ENCODE measurements at places on chromosomes 1 and 21.

DNA sequence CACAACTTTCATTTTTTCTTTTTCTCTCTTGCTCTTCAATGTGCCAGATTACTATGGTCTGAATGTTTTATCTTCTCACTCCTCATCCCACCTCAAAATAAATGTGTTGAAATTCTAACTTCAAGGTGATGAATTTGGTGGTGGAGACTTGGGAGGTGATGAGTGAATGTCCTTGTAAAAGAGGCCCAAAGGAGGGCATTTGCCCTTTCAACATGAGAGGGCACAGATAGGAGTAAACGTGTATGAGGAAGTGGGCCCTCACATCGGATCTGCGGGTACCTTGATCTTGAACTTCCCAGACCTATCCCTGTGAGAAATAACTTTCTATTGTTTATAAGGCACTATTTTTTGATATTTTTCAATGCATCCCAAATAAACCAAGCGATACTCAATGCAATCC is 412.3 kb upstream of the ADGRL2 start:
- no peak for DNase-seq

DNA sequence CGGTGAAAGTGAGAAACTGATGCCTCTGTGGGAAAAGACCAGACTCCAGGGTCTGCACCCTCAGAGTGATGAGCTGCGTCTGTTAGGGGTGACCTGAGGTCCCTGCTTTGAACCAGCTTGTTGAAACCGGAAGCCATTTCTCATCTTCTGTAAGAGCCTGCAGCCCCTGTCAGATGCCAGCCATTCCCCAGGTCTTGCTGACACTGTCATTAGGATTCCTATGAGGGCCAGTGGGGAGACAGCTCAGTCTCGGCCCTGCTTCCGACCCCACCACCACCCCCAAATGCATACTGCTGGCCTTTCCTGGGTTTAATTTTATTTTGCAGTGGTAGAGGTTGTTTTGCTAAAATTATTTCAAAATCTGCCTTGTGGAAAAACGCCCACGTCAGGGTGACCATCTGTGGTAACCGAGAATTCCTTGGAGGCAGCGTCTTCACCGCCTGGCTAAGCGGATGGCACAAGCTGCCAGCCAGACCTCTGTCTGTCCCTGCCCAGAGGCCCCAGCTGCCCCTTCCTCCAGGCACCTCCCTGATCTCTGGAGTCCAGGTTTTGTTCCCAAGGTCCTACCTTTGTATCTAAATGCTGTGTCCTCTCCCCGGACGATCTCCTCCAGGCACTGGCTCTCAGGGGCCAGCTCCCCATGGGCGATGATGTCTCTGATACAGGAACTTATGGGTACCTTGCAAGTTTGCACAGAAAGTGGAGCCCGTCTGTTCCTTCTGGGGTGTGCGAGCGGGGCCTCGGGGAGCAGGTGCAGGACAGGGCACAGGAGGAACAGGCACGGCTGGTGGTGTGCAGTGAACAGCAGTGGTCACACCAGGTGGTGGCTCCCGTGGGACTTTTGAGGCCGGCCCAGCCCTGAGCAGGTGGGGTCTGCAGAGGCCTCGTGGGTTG is 49.9 kb downstream of the PRKCZ start:
- no peak for DNase-seq

DNA sequence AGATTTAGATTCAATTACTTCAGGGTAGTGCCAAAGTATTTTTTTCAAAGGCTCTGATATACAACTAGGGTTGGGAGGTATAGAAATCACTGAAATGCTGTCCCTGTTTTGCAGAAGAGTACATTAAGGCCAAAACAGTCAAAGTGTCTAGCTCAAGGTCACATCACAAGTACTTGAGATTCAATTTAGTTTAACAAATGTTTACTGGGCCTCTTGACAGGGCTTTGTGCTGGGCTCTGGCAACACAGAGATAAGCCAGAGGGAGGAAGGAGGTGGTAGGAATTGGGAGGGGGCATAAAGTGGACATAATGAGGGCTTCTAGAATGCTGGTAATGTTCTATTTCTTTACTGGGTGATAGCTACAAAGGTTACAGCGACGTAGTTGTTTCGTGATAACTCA is 2.3 kb upstream of the SLC9A1 start:
- DNase-seq: no peak

DNA sequence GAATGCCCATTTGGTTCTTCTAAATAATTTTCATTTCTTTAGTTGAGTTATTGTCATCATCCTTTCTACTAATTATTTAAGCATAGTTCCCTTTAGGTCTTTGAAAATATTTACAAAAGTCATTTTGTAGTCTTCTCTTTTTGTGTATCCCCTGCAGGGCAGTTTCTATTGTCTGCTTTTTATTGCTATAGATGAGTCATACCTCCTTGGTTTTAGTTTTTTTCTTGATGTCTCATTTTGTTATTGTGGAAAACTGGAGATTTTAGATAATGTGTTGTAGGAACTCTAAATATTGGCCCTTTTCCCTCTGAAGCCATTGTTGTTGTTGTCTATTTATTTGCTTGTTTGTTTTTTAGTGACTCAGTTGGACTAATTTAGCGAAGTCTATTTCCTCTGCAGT is 387.9 kb downstream of the NUF2 start:
- no peak for DNase-seq

DNA sequence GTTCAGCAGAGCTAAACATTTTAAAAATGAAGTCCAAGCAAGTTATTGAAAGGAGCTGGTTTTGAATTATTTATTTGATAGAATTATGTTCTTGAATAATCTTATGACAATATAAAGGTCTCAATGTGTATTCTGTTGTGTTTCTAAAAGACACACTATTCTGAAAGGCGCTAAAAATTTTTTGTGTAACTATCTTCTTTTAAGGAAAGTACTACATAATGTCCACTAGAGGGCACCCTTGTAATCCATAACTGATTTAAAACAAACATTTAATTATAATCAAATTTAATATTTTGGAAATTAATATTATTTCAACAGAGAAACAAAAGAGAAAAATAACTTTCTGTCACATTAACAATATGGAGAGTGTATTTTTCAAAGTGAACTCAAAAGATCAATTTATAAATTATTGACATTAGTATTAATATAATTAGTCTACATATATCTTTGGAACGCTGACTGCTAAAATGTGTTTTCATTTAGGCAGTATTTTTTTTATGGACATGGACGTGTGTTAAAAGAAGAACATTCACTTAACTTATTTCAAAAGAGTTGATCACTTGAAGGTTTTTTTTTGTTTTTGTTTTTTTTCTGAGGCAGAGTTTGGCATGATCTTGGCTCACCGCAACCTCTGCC is 248.4 kb downstream of the DENND1B start:
- no peak for DNase-seq

DNA sequence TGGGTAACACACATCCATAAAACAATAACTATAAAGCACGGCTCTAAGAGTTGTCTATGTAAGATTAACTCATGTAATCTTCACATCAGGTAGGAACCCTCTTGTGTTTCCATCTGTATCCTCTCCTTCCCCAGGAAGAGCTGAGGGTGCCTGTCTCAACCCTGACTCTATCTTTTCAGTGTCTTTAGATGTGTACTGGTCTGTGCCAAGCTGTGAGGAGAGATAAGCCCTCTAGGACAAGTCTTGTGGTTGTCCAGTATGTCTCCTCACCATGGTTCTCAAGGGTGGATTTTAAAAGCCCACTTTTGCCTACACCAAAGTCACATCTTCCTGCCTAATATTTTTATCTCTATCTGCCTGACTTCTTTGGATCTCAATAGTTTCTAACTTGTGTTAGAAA is 300.1 kb downstream of the KCNT2 start:
- DNase-seq: no peak

GRCh38 chr1:44282704-44283426 is 69.6 kb downstream of the DMAP1 start:
- DNase-seq: no peak

DNA sequence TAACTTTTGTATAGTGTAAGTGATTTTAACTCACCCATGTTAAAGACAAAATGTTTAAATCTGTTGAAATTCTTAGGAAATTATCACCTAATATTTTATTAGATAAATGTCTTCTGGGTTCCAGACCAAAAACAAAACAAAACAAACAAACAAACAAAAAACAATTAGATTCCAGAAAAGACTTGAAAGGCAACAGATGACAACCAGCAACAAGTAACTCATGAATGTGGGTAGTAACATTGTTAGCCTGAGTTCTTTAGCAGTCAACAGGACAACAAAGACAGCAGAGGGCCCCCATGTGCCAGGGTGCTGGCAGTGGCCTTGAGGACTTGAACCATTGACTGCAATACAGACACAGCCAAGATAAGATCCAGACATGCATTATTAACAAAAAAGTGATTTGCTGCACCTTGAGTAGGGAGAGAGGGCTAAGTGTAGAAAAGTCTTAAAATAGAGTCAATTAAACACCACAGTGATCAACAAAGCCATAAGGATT is 2.4 kb upstream of the CD247 start:
- DNase-seq: no peak

GRCh38 chr1:109929170-109929569 is 18.5 kb downstream of the CSF1 start:
- no peak for DNase-seq

Data from activated T-cell treated with anti-CD3 and anti-CD28 coated beads for 24 hours (primary cell).